Stimulated activated CD4-positive, alpha-beta T cell treated with anti-CD3 and anti-CD28 coated beads, TNF-alpha, amount 100 ng/mL, for 4 hours (primary cell): ENCODE measurements at places on chromosomes 1 and 21.
A peak's percentile ranks its signal among the peaks of the same experiment; 100 is the strongest.

DNA sequence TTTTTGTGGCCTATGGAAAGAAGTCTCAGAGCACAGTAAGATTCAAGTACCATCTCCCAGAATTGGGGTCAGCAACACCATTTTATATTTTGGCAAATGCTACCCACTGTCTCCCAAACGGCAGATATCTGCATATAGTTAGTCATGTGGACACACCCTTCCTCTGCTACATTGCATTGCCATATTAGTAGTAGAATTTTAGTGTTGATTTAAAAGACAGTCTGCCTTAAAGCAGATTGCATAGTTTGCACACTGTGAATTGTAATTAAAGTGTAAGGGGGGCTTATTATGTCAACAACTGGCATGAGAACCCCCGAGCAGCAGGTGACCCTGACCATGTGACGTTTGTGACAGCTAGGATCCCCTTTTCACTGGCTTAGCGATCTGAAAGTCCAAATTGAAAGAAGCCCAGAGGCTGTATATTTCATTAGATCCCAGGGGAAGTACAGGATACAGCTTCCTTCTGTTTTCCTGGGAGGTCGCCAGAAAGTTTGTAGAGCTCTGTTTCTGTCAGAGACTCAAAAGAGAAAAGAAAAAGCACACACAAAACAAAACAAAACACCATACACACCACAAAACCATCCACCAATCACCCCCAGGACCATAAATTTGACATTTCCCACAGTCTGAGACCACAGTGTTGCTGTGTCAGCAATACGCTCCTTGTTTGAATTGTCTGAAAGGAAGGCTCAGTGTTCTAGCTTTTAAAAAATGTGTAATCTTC, 172.4 kb downstream of the NFIA start:
- no peak for DNase-seq

DNA sequence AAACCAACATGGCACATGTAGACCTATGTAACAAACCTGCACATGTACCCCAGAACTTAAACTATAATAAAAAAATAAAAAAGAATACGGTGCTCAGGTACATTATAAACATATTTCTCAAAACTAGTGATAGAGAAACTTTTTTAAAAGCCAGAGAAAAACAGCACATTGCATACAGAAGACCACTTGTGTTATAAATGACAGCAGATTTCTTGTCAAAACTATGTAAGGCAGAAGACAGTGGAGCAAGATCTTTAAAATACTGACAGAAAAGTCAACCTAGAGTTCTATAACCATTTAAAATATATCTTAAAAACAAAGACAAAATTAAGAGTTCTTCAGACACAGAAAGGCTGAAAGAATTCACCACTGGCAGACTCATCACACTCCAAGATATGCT, 144.7 kb downstream of the NEGR1 start:
- no peak for DNase-seq

- DNase-seq: no peak
These were observed 114.7 kb downstream of the NEK7 start for GRCh38 chr1:198271467-198271866.

DNA sequence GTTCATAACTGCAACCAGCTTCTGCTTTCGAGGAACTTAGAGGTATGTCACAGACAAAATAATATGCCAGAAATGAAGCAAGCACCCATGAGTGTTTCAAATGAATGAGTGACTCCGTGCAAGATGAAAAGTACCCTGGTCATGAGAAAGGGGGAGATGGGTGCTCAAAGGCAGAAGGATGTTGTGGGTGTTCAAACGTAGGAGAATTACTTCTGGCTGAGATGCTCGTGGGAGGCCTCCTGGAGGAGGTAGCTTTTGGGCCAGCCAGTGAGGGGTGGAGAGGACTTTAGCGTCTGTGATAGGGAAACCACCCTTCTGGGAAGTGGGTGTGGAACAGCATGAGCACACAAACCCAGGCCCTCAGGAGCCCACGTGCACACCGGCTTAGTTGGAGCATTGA, 113.8 kb downstream of the SYF2 start:
- DNase-seq: no peak

GRCh38 chr21:42349420-42350317, 1.1 kb downstream of the TFF2 start:
- no peak for DNase-seq

- DNase-seq: no peak
These were observed 30.3 kb upstream of the FAM78B start for GRCh38 chr1:166197141-166197540.

DNA sequence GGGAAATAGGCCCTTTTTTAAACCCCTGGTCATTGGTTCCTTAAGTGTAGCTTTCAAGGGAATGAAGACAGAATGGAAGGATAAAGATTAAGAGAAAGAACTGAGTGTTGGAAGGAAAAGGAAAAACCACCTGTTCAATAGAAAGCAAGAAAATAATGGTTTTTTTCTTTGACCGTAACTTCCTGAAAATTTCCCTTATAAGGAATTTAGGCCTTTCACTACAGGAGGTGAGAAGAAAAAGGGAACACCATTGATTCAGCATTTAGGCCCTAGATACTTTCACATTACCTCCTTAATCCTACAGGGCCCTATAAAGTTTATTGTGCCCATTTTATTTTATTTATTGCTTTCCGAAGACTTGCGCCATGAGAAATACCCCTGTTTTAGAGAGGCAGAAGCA, 18.9 kb downstream of the KPNA6 start:
- DNase-seq: no peak

- no peak for DNase-seq
These were observed 745 bp downstream of the RCSD1 start for GRCh38 chr1:167630568-167631385.

DNA sequence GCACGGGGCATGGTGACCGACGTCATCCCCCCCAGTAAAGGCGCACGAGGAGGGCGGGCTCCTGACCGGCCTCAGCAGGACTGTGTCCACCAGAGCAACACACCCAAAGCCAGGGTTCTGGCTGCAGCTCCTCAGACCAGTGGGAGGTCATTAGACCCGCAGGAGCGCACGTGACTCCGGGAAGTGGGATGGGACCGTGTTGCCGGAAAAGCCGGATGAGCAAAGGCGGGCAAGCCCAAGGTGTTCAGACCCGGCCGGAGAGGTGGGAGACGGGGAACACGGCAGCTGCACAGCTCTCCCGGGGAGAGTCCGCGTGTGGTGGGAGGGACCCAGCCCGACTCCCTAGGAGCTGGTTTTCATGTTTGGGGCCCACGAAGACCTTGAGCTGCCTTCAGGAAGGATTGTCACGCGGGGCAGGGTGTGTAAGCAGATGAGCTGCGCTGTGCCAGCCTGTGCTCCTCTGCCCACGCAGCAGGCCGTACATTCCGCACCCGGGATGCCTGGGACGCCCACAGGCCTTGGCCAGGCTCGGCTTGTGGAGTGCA, 20.6 kb upstream of the TRAPPC10 start:
- no peak for DNase-seq

DNA sequence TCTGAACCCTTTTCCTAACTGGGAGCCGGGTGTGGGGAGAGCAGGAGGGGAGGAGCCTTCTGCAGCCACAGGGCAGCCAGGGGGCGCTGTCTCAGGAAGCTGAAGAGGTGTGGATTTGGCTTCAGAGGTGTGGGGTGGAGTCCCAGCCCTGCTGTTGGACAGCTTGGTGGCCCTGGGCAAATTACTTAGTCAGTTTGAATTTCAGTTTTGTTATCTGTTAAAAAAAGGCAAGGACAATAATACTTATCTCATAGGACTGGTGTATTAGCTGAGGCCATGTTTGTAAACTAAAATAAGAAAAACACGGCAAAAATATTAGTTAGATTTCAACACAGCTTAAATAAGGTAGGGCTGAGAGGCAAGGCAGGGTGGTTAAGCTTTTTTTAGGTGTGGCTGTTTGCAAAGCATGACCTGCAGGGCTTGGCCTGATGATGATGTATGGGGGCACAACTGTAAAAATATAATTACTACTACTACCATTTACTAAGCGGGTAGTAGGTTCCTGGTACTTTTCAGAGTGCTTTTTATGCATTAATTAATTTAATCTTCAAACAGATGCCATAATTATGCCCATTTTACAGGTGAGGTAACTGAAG, 111.8 kb downstream of the PLXNA2 start:
- DNase-seq: peak; percentile 33

- DNase-seq: no peak
These were observed 24.8 kb downstream of the PGM1 start for GRCh38 chr1:63618011-63618410.

DNA sequence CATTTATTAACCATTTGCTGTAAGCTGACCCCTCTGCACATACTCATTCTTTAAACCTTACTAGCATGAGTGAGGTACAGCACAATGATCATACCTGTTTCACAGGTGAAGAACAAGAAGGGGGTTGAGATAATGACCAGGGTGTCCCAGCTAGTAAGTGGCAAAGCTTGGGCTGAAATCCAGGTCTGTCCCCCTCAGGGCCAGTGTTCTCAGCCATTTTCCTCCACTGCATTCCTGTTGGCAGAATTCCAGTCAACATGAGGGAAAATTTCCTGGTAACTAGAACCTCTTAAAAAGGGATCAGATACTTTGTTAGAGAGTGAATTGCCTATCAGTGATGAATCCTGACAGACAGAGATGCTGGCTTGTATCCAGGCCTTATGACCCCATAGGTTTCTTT, 48.1 kb downstream of the SPATA46 start:
- no peak for DNase-seq

GRCh38 chr1:228176461-228177182, 11.0 kb downstream of the IBA57 start:
- no peak for DNase-seq

- no peak for DNase-seq
These were observed 61.5 kb upstream of the LYST start for GRCh38 chr1:235928197-235928596.

GRCh38 chr1:68542586-68542985, 45.7 kb upstream of the DEPDC1 start:
- no peak for DNase-seq

- no peak for DNase-seq
These were observed 122.2 kb downstream of the NOS1AP start for GRCh38 chr1:162191396-162192305.

DNA sequence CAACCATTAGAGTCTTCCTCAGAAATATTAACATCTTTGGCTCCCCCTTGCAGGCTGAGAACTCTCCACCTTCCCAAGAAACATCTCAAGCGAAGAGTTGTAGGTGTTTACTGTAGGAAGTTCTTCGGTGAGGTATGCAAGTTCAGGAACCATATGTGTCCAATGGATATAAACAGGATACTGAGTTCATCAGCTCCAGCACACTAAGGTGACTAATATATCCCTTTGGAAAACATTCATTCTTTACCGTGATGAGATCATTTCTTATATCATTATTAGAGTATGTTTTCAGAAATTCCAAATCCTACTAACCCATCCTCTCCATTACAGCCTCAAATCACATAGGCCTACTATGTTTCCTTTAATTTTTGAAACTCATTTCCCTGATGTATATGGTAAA, 37.3 kb upstream of the PRMT6 start:
- no peak for DNase-seq

- DNase-seq: no peak
These were observed 17.7 kb downstream of the MECR start for GRCh38 chr1:29213055-29213454.

DNA sequence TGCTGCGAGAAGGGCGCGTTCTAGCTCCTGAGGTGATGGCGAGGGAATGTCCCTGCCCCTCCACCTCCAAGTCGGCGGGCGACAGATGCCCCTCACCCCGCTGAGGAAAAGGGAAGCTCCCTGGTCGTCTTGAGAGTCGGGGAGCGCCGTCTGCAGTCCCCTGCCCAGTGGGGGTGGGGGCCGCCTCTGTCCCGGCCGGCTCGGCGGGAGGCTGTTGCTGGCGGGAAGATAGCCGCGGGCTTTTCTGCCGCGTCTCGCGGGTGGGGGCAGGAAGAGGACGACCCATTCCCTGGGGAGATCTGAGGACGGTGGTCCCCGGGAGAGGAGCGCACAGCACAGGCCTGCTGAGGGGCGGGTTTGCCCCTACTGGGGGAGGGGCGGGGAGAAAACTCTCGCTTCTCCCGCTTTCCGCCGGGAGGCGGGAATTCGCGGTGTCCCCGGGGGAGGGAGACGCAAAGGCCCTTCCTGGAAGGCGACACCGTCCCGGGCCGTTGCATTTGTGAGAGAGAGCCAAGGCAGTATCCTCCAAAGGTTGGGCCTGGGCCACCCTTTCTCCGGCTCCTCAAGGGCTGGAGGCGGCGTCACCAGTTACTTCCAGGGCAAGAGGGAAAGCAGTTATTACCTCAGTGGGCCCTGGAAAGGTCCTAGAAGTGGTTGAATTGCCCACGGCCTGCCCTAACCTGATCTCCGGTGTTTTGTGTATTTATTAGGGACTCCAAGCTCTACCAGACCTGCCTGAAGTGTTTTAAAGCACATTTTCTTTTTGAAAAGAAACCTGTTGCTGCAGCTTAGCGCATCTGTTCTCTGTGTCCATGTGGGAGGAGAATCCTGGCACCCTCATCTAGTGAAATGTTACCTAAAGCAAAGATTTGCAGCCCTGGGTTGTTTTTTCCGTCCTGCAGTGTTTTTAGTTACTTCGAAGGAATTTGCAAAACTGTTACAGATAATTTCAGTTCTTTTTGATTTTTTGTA, 648 bp downstream of the S100PBP start:
- peak; percentile 20 for DNase-seq

DNA sequence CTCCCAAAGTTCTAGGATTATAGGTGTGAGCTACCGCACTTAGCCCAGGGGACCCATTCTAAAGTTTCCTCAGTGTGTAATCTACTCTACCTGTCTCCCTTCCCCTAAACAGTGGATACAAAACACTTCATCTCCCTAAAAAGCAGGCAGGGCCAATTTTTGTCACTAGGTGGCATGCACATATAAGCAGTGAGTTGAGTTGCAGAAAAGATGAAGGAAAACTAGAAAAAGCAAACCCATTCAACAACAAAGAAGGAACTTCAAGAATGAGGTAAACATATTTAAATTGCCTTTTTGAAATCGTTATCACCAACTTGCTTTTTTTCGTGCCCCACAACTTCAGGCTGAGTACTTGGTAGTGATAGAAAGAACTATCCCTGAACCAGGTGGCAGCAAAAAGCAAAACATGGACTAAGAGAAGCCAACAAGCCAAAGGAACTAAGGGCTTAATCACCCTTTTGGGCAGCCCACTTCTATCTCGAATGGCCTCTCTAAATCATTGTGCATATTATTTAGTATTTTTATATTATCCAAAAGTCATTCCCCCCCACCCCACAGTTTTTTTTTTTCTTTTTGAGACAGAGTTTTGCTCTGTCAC, 19.7 kb upstream of the ALDH9A1 start:
- DNase-seq: no peak

- DNase-seq: no peak
These were observed 7.1 kb downstream of the ZC3H12A start for GRCh38 chr1:37481289-37482003.

GRCh38 chr1:47444562-47445465, 7.0 kb downstream of the FOXD2 start:
- DNase-seq: no peak
